Prostate gland (tissue), 2 donors: ENCODE measurements at places on chromosomes 1 and 21. TPM values are rescaled to one million over a fixed set of nuclear protein-coding genes. Genes with fewer than 3 reads are reported as not detected.

GRCh38 chr1:4653328-4653660 lies 1.1 kb upstream of the AJAP1 start:
- no peak overlapping the region for H3K4me3 ChIP-seq
- H3K36me3 ChIP-seq: no peaks in the 10 kb centered on the region
- no peak for DNase-seq
- no peak overlapping the region for H3K27ac ChIP-seq

DNA sequence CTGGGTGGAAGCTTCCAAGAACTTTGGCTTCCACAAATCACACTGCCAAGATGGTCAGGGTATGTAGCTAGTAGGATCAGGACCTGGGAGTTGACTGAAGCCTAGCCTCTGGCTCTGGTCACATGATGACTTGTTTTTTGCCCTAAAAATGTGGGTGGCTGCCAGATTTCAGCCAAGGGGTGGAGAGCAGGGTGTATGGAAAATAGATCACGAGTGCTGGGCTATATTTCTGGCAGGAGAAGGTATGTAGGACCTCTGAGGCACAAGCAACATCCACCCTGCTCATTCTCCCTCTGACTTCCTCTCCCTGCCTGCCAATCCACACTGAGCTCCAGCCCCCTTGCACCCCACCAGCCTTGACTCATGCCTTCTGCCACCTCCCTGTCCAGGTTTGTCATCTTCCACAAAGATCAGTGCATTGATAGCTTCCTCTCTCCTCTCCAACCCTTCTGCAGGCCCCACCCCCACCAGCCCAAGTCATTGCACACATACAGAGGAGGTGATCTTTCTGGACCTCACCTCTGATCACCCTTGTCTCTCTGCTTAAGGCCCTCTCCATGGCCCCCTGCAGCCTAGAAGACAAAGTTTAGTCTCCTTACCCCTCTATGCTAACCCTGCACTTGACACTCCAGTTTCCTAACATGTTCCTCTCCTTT lies 8.3 kb upstream of the CYP4B1 start:
- no peak overlapping the region for H3K27ac ChIP-seq
- no peak for DNase-seq
- H3K4me1 ChIP-seq: no peaks in the 10 kb centered on the region
- H3K4me3 ChIP-seq: no peak overlapping the region

SEC16B gene
- 3.2 TPM for total RNA-seq

DNA sequence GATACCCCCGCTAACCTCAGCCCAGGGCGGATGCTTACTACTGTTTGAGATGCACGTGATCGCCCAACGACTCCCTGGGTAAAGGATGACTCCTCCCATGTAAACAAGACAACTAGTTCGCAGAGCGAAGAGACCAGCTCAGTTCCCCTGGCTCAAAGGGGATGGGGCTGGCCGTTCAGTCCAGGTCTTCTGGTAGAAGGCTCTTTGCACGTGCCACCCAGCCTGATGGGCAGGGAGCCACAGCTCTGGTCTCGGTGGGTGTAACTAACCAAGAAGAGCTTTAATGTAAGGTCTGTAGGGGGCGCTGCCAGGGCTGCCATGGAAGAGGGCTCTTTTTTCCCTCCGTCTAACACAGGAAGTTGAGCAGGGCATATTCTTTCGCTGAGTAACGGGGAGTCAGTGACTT lies 49.4 kb upstream of the PARP1 start:
- DNase-seq: no peak
- no peak overlapping the region for H3K4me3 ChIP-seq
- no peaks in the 10 kb centered on the region for H3K36me3 ChIP-seq
- no peaks in the 10 kb centered on the region for H3K4me1 ChIP-seq
- H3K27ac ChIP-seq: no peak overlapping the region
- H3K27me3 ChIP-seq: no peaks in the 10 kb centered on the region

DNA sequence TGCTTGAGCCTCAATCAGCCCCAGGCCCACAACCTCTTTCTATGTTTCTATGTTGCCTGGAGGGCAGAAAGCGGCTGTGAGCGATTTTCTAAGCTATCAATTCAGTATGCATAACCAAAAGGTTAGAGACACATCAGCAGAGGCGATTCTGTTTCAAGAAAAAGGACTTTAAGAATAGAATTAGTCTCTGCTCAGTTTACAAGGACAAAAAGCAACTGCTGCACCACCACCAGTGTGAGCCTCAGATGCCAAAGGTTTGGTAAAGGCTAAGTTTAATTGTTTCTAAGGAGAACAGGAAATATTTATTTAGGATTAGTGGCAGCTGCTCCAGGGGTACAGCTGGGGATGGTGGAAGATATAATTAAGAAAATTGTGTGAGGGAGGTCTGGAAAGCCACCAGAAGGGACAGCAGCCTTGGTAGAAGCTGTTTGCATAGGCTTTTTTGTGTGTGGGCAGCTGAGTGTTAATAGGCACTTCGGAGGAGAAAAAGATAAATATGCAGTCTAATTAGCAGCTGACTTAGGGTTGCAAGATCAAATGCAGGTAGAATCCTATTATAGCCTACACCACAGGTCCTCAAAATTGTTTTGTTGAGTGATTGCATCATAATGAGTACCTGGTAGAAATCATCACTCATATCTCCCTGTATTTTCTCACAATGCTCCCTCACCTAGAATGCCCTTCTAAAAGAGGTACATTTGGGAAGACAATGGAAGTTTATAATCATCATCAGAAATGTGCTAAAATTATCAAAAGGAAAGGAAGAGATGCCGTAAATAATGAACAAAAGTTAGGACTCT lies 35.8 kb downstream of the ZC3H11B start:
- H3K4me3 ChIP-seq: no peak overlapping the region
- H3K27me3 ChIP-seq: no peaks in the 10 kb centered on the region
- H3K4me1 ChIP-seq: no peaks in the 10 kb centered on the region
- no peak overlapping the region for H3K27ac ChIP-seq
- no peak for DNase-seq

- no peak for DNase-seq
- no peaks in the 10 kb centered on the region for H3K4me1 ChIP-seq
- no peaks in the 10 kb centered on the region for H3K36me3 ChIP-seq
- no peaks in the 10 kb centered on the region for H3K27me3 ChIP-seq
Measured at GRCh38 chr1:9500756-9501754, 38.2 kb upstream of the SLC25A33 start.
